CD4-positive, alpha-beta T cell treated with Interleukin-6 for 4 hours (primary cell): ENCODE measurements at places on chromosomes 5 and 9.
A peak's percentile ranks its signal among the peaks of the same experiment; 100 is the strongest.

- DNase-seq = peak; percentile 7
Measured at GRCh38 chr5:78162253-78162862, 132.1 kb downstream of the AP3B1 start.

DNA sequence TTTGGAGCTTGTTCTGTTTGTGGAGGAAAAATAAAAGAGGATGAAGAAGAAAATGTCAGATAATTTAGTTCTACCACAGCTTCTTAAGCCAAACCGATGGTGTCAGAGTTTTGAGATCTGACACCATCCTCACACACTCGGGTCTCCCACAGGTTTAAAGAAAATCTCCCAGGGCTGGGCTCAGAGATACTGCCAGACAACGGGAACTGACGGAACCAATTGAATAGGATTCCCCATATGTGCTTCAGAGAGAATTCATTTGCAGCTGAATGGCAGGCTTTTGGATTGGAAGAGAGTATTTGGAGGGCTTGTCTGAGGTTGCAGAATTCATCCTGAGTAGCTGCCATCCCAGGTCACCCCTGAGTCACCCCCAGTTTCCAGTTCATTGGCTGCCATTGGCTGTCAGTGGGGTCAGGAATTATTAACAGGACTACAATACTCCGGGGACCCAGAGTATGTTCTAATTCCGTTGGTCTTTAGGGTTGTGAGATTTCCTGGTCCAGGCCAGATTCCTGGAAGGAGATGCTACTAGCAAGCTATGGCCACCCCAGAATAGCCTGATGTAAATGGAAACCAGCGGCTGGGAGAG lies 131.3 kb downstream of the PDZD2 start:
- DNase-seq = no peak

GRCh38 chr9:30661925-30662324 lies 1722.5 kb upstream of the ACO1 start:
- DNase-seq = no peak

- no peak for DNase-seq
Measured at GRCh38 chr9:16575986-16576245, 294.6 kb downstream of the BNC2 start.

- DNase-seq = no peak
Measured at GRCh38 chr5:99033014-99033900, 104.5 kb upstream of the CHD1 start.

DNA sequence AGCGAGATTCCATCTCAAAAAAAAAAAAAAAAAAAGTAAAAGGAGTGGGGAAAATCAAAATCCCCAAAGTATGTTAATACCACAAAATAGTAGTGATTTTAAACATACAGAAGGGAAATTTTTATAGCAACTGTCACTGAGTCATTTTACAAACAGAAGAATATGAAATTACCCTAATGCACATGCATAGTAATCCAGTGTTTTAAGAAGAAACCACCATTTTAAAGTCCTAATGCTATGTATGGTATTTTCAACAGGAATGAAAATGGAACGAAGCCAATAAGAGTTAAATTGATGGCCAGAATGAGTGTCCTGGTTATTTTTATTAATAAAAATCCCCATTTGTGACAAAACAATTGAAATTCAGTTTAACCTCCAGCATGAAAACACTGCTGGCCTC lies 26.7 kb upstream of the NXNL2 start:
- no peak for DNase-seq

DNA sequence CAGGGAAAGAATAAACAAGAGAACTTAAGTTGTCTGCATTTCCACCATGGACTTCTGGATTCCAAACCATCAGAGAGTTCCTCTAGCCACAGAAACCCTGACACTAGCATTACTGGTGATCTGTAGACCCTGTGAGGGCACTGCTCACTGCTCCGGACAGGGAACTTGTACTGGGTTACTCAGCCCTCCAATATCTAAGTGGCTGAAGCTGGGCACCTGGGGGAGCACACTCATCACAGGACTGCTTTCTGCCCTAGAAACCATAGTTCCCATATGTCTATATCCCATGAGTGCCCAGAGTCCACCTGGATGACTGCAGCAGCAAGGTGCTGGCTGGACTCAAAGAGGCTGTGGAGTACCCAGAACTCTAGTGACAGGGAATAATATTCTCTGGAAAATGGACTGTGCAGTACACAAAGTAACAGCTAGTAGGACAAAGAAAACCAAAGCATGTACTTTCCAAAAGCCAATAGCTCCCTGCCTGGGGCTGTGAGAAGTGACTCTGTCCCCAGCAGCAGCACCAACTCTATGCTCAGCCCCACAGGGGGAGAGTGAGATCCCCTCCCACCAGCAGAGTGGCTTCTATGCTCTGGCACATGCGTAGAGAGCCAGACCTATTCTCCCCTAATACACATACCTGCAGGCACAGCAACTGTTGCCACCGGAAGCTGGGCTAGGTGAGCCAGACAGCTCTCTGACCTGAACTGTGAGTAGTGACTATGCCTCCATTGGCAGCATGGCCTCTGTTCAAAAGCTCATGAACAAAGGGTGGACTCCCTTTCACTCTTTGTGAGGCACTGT lies 472.9 kb upstream of the FTMT start:
- no peak for DNase-seq

- DNase-seq = no peak
Measured at GRCh38 chr5:96851312-96852062, 24.8 kb upstream of the ERAP2 start.

- no peak for DNase-seq
Measured at GRCh38 chr9:114417511-114417910, 29.7 kb upstream of the AKNA start.

- no peak for DNase-seq
Measured at GRCh38 chr5:145925353-145925752, 11.0 kb upstream of the SH3RF2 start.

DNA sequence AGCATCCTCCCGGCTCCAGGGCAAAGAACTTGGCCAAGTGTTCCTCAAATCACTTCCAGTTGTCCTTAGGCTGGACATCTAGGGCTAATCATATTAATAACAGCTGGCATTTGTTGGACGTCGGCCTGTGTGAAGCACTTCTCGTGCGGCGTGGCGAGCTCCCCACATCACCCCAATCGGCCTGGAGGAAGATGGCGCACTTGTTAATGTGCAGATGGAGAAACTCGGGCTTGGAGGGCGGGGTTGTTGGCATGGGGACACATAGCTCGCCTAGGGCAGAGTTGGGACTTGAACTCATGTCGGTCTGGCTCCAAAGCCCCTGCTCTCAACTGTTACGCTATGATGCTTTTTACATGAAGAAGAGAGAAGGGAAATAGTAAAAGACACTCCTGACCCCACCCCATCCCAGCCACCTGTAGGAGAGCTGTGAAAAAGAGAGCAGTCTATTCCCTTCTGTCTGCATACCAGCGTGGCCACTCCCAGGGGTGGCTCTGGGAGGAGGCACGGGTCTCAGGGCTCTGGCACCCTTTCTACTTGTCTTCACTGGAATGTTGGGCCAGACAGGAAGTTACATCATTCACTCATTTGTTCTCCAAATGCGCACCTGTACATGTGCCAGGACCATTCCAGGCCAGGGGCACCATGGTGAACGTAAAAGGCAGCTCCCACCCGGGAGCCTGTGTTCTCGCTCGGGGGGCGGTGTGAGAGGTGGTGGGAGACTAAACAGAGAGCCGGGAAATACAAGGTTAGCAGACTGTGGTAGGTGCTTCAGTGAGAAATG lies 12.8 kb upstream of the NUP214 start:
- no peak for DNase-seq

DNA sequence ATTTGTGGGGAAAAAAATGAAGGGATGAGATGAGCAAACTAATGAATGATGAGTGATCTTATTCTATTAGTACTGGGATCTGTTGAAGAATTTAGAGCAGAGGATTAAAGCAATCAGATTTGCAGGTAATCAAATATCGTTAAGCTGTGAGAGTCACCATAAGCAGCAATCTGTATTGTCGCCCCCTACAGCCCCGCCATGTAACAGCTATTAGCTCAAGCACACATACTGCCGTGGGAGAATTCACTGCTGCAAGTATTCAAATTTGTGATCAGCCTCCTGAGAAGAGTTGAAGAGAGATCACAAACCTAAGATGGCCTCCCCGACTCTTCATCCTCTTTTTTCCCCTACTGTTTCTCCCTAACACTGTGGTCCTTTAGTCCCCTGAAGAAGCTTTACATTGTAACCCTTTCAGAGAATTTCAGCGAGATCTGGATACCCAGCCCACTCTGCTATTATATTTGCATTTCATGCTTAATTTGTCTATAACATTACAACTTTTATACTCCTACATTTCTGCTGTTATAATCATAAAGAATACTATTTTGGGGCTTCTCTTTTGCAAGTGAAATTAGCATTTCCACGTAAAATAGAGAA lies 28.5 kb upstream of the PHF24 start:
- DNase-seq = peak; percentile 25

GRCh38 chr9:98401140-98402018 lies 145.9 kb upstream of the TBC1D2 start:
- DNase-seq = no peak

DNA sequence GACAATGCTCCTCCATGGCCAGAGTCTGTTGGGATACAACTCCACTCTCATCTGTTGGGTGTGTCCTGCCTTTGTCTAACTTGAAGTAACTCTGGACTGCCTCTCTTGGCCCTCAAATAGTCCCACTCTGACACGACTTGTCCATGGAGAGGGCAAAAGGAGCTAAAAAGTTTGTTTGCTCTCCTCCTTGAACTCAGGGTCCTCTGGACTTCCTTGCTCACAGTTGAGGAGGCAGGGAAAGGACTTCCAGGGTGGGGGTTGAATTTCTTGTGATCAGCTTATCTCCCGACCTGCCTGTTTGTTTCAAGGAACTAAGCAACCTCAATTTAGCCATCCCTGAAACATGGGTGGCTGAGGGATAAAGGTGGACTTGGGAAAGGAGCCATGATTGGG lies 11.7 kb downstream of the DNAJB5 start:
- DNase-seq = no peak

GRCh38 chr5:138661991-138662434 lies 86.8 kb upstream of the HSPA9 start:
- no peak for DNase-seq

DNA sequence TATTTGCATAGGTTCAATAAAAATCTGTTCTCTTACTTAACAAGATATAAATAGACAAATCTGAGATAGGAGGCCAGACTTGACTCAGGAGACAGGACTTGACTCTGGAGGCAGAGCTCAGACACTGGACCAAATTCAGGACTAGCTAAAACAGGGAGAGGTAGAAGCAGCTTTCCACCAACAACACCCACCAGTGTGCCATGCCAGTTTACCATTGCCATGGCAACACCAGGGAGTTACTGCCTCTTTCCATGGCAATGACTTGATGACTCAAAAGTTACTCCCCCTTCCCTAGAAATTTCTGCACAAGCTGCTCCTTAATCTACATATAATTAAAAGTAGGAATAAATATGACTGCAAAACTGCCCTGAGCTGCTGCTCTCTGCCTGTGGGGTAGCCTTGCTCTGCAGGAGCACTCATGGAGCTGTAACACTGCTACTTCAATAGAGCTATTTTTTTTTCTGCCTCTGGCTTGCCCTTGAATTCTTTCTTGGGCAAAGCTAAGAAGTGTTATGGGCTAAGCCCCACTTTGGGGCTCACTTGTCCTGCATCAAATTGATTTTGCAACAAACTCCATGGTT lies 473.0 kb downstream of the PLK2 start:
- DNase-seq = no peak

GRCh38 chr5:171422902-171423663 lies 3.6 kb downstream of the FGF18 start:
- no peak for DNase-seq
